Mesenteric fat pad (tissue), 1 donor: ENCODE measurements at places on chromosomes 6 and 20.

GRCh38 chr6:130466748-130467061 is 100.9 kb downstream of the TMEM200A start:
- no peak for DNase-seq

GRCh38 chr6:18166312-18167036 is 11.3 kb downstream of the KDM1B start:
- no peak for DNase-seq

GRCh38 chr6:46207174-46207573 is 36.4 kb upstream of the ENPP5 start:
- DNase-seq, result no peak

DNA sequence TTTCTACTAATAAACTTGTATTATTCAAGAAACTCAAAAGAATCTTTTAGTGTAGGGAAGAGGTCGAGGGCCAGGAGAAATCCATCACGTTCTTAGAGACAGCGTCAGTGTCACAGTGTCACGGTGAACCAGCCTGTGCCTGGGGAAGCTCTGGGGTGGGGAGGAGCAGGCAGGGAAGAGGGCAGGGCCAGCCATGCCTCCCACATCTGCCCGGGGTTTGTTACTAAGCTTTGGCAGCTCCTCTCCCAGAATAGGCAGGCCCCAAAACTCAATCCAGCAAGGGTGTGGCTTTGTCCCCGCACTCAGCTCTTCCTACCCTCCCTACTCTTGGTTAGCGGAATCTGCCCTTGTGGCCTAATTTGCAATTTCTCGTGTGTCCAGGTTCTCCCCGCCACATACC is 72.9 kb downstream of the TCP11 start:
- DNase-seq, result no peak
